MG63 (cell line): ENCODE measurements at places on chromosomes 6 and 20. TPM values are rescaled to one million over a fixed set of nuclear protein-coding genes. Genes with fewer than 3 reads are reported as not detected.

- no peak for DNase-seq
Observed at GRCh38 chr6:43683708-43684455, 3.7 kb downstream of the MRPS18A start.

DNA sequence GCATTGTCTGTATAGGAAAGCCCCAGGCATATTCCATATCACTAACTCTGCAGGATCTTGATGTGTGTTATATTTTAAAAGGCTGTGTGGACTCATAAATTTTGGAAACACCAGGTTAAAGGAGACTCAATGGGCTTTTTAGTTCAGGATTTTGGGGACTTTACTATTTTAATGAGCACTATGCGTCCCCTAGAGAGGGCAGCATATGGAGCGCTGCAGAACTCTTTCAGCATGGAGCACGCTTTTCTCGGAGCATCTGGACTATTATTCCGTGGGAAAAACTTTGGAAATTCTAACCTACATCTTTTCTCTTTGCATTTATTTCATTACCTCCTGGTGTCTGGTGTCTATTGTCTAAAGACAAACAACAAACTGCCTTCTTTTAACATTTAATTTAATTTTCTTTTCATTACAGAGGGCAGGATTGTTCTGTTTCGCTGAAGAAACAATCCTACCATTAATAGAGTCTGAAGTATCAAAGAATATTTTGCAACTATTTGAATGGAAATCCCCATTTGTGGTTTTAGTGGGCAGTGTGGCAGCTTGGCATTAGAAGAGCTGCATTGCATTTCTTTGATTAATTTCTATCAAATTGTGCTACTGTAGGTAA lies 399.9 kb upstream of the HSF2 start:
- no peak for DNase-seq

DNA sequence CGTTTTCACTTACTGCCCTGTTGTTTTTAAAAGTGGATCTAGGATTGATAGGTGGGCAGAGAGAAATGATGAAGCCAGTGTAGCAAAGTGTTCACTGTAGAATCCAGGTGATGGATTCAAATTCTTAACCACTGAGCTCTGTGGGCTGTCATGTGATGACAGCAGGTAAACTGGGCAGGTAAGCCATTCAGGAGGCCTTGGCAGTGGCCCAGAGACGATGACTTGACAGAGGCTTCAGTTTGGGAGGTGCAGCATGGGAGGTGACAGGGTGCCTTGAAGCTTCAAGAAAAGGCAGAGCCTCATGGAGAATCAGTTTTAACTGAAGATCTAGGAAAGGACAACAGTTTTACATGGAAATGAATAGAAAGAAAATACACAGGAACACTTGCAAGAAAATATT lies 2.0 kb downstream of the NAA20 start:
- DNase-seq = no peak

Gene NT5E
- 40.8 and 60.9 TPM in 2 replicates for total RNA-seq

Gene GABRR1
- not detected in 2 replicates for total RNA-seq

DNA sequence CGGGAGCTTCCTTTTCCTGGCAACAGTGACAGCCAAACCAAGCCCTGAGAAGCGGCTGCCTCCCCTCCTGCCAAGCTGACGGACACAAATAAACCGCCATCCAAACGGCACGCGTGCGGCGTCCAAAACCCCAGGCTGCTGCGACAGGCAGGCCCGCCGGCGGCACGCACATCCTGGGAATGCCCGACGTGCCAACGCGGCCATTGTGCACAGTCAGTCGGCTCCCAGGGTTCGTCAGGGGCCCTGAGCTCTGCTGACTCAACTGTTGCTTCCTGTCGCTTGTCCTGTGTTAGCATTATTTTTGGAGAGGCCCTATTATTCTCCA lies 6.8 kb downstream of the JAG1 start:
- peak; percentile 90 for DNase-seq

- DNase-seq = peak; percentile 87
Observed at GRCh38 chr6:27293436-27294098, 18.5 kb downstream of the POM121L2 start.

Gene ATP6V1G2
- 2.1 and 3.4 TPM in 2 replicates for total RNA-seq

GRCh38 chr6:15616261-15616660 lies 46.6 kb downstream of the DTNBP1 start:
- DNase-seq = no peak

DNA sequence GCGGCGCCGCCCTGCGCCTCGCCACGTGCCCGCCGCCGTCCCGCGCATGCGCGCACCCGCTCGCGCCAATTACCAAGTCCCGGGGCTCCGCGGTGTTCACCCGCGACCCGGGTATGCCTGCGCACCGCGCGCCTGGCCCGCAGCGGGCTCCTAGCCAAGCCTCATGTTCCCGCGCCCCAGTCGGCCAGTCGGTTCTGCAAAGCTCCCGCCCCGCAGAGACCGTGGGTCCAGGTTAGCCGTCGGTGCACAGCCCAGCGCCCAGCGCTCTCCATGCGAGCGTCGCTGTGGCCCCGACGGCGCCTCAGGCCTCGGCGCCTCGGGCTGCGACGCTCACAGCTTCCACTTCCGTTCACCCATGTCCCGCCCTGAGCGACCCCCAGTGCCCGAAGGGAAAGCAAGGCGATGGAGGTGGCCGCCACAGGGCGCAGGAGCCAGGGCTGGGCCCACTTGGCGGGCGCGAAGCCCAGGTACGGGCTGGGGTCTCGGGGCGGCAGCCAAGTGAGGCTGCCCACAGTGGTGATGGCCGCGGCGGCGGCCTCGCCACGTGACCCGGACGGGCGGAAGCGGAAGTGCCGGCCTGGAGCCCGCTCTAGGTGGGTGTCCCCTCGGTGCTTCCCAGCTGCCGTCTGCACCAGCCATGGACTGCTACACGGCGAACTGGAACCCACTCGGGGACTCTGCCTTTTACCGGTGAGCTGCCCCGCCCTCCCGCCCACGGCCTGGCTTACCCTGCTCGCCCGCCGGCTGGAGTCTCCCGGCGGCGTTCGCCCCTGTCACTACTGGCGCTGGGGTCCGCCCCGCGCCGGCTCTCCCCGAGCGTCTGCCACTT lies at the start of the genes PCED1A and VPS16:
TSS of gene PCED1A (minus strand) at position 518 of the 829 bp plus-strand sequence. CDS start 743 bp downstream, outside the sequence.
TSS of gene VPS16 (plus strand) at position 608 of the 829 bp plus-strand sequence. CDS start at position 638, 30 bp downstream.
- peak; percentile 85 for DNase-seq

GRCh38 chr6:44779130-44779826 lies 391.8 kb downstream of the CDC5L start:
- no peak for DNase-seq

DNA sequence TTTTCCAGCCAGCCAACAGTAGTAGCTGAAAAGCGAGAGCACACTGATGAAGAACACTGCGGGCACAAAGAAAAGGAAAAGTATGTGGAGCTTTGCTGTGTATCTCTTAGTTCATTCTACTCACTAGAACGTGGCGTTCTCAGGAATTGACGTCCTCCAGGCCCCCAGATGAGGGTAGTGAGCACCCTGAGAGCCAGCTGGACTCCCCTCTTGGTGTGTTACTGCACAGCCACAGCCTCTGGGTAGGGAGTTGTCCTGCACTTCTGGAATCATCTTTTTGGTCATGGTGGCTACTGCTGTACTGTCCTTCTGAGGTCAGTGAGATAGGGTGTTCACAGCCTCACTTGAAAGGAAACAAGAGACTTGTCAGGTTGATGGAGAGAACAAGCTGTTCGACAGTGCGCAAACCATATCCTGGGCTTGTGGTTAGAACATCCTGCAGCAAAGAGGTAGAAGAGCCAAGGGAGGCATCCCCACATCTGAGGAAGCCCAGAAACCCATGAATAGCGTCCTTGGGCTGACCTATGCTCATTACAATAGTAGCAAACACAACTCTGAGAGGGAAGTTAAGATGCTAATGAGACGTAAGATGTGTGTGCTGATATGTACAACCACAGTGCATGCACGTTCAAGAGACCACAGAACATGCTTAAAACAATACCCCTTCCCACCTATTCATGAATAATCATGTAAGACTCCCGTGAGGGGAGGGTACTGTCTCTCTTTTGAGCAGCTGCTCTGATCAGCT lies 14.6 kb upstream of the HLA-F start:
- DNase-seq = no peak

GRCh38 chr6:103570431-103570830 lies 1289.3 kb downstream of the HACE1 start:
- no peak for DNase-seq

DNA sequence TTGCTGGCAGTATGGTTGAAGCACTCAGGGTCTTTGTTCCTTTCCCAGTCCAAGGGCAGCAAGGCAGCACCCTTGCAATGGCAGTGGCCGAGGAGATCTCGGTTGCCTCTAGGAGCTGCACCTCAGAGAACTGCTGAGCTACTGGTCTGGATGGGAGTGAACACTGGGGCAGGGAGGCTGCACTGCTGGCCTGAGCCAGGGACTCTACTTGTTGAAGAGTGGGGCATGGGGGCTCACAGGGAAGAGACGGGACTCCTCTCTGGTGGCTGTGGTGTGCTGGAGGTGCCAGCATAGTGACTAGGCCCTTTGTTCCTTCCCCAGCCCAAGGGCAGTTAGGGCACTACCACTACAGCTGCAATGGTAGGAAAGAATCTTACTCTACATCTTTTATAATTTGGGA lies 203.0 kb downstream of the ZDHHC14 start:
- DNase-seq = no peak

- DNase-seq = no peak
Observed at GRCh38 chr6:124885171-124885570, 77.1 kb upstream of the RNF217 start.
